Jurkat, Clone E6-1 (cell line): ENCODE measurements at places on chromosomes 1 and 21.

GRCh38 chr1:101136739-101137138 lies 100.1 kb upstream of the S1PR1 start:
- no peak for DNase-seq

- DNase-seq = no peak
Measured at GRCh38 chr1:42587753-42588152, 70.5 kb upstream of the PPIH start.

DNA sequence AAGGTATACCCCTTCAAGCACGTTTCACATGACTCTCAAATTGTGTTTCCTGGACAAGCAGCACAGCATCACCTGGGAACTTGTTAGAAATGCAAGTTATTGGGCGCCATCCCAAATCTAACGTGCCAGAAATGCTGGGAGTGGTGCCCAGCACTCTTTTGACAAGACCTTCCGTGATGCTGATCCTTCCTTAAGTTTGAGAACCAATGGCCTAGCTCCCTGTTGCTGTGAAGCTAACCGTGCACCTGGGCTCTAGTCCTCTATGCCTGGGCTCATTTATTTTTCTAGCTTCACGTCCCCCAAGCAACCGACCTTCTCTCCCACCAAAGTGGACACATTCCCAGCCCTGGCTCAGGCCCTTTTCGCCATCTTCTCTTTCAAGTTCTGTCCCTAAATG lies 4.3 kb downstream of the BEST4 start:
- DNase-seq = no peak

- no peak for DNase-seq
Measured at GRCh38 chr1:175322109-175322508, 129.5 kb upstream of the KIAA0040 start.

- no peak for DNase-seq
Measured at GRCh38 chr1:217040711-217041455, 317.7 kb upstream of the ESRRG start.

- DNase-seq = no peak
Measured at GRCh38 chr1:163144418-163144817, 58.3 kb downstream of the RGS5 start.

- no peak for DNase-seq
Measured at GRCh38 chr1:26121854-26122773, 10.5 kb downstream of the PDIK1L start.

DNA sequence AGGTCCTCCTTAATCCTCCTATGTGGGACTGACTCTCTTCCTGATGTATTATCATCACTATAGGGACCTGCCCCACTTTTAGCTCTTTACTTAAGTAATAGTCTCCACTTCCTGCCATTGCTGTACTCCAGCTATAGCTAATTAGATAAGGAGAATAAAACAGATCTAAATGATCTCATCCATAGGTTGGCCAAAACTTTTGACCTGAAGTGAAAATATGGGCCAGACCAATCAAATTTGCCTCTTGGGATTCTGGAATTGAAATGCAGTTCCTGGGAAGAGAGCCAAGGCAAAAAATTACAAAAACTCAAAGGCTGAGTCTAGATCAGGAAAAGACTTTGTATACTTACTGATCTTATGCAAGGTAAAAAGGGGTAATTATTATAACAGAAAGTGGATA lies 36.1 kb upstream of the PDE4B start:
- no peak for DNase-seq

- DNase-seq = peak; percentile 40
Measured at GRCh38 chr1:45493116-45493697, 2.2 kb upstream of the TESK2 start.

DNA sequence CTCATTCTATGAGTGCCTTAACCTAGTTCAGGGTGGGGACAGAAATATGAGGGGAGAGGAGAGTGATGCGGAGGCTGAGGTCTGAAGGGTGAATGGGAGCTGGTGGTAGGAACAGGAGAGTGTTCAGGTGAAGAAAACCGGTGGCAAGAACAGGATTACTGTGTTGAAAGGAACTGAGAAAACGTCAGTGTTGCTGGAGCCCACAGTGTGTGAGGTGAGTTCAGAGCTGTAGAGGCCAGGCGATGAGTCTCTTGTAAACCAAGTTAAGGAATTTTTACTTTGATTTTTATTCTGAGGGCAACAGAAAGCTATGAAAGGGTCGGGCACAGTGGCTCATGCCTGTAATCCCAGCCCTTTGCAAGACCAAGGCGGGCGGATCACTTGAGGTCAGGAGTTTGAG lies 45.3 kb upstream of the PUM1 start:
- no peak for DNase-seq

DNA sequence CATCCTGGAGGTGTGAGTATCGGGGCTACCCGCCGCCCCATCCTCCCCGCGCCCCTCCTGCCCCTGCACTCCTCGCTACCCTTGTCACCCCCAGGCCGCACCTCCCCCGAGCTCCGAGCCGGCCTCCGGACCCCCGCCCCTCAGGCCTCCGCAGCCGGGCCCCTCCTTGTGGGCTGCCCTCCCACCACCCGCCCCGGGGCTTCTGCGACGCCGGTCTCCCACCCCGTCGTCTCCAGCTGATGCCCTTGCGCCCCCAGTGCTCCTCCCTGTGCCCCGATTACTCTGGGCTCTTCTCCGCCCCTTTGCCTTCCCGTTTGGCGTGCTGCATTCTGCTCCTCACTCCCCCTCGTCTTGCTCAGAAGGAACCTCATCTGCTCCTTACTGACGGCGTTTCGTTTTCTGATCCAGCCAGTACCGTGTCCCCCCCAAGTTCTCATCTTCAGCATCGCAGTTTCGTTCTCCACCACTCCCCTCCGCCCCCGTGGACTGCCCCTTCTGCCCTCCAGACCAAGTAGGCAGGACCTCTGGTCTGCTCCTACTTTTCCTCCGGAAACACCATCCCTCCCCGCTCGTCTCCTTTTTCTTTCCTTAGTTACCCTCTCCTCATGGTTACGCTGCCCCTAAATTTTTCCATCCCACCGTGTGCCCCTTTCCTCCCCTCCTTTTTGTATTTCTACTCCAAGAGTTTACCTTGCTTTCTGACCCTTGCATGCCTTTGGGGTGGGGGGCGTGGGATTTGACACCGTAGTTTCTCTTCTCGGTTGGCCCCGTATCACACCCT lies 841 bp downstream of the SNX27 start:
- DNase-seq = no peak

GRCh38 chr1:196007763-196008162 lies 600.5 kb downstream of the KCNT2 start:
- no peak for DNase-seq

DNA sequence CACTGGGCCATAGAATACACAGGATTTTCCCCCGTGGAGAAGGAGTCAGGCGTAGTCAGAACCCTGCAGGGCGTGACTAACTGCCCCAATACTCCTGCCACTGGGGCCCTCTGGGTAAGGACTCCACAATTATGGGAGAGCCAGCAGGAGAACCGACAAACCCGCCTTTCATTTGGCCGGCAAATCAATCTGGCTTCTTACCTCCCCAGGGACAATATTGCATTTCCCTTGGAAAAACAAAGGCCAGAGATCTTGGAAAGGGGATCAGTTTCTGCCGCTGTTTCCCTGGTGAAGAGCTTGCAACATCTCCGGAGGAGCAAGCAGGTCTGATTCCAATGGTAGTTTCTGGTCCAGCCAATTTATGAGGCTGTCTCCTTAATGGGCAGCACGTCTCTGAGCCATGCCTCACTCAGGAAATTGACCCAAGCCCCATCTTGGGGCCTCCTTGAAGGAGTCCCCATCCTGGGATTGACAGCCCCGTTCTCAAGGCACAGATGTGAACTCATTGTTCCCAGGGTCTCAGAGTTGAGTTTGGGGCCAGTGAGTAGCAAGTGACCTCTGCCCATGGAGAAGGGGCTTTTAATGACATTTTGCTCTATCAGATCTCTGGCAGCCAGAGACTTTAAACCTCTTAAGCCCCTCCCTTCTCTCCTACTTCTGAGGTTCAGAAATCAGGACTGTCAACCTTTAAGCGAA lies 4.3 kb downstream of the TRABD2B start:
- no peak for DNase-seq

- peak; percentile 92 for DNase-seq
Measured at GRCh38 chr21:45152265-45152746, 77.9 kb downstream of the ADARB1 start.

DNA sequence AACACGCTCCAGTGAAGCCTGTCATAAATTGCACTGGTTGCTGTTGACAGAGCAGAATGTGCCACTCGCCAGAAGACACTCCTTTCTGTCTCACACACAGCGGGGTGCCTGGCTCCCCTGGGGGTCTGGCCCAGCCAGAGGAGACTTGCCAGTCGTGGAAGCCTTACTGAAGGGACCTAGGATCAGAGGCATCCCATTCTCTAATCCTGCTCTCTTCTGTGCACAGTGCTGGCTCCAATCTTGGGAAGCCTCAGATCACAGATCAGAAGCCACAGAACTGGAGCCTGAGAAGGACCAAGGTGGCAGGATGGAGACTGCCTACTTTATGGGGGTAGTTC lies 1.4 kb downstream of the SLC9A1 start:
- no peak for DNase-seq

- DNase-seq = no peak
Measured at GRCh38 chr1:247064304-247064703, 14.3 kb downstream of the ZNF670 start.

DNA sequence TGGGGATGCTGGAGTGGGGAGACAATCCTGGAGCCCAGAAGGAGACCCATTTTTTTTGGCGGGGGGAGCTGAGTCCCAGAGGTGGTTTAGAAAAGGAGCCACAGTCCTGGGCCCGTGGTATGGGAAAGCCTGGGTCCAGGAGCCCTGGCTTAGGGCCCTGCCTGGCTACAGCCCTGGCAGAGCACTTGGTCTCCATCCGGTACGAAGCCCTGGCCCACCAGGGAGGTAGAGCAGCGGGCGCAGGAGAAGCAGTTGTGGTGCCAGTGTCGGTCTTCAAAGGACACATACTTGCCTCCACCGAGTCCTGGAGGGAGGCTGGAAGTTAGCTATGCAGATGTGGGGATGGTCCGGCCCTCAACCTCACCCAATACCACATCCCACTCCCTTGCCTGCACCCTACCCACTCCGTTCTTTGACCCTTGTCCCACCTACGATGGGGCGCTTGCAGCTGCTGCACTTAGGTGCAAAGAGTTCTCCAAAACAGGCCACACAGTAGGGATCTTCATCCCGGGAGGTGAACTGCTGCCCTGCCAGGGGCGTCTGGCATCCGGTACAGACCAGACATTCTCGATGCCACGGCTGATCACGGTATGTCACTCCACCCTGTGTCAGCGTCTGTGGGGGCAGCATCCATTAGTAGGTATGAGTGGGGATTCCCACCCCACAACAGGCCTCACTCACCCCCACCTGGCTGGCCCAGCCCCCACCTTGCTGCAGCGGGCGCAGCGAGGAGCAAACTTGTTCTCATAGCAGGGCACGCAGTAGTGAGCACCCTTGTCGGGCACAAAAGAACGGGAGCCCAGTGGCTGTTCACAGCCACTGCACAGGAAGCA lies 7.7 kb upstream of the SF3A3 start:
- no peak for DNase-seq

GRCh38 chr1:26081267-26082019 lies 14.0 kb upstream of the TRIM63 start:
- DNase-seq = no peak

GRCh38 chr1:208855403-208855802 lies 611.2 kb upstream of the PLXNA2 start:
- DNase-seq = no peak

- no peak for DNase-seq
Measured at GRCh38 chr1:17933971-17934370, 173.6 kb upstream of the IGSF21 start.

DNA sequence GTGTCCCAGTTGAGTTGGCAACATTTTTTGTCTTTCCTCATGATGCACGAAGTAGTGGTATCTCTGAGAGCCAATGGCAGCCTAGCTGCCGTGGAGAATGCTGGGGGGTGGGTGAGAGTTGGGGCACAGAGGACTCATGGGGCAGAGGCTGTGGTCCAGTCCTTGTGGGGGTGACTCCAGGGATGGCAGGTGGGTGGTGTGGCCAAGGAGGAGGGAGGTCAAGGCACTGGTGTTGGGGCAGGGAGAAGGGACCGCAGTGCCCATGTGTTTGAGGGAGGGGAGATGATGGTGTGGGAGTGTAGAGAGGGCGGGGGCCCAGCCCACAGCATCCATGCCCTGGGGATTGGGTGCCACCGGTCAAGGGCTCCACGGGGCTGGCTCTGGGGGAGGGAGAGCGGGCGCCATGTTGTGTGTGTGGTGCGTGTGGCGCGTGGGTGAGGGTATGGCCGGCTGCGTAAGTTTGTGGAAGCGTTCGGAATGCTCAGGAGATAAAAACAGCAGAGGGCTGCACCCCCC lies 63.5 kb downstream of the PRKCZ start:
- no peak for DNase-seq

DNA sequence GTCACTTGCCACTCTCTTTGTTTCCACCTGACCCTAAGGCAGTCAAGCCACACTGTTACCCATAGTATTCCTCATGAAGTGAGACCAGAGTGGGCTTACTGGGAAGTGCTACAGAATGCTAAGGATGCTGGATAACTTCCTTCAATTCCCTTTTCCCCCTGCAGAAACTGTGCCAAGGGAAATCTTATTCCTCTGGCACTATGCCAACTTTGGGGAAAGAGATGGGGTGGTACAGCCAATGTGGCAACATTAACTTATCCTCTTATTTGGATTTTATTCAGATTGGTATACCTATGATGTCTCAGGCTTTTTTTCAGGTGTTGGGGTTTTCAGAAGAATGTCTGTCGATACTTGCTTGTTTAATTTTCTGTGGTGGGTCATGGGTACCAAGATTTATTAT lies 599.4 kb upstream of the PBX1 start:
- DNase-seq = no peak

- no peak for DNase-seq
Measured at GRCh38 chr1:155645648-155646047, 35.6 kb downstream of the MSTO1 start.

DNA sequence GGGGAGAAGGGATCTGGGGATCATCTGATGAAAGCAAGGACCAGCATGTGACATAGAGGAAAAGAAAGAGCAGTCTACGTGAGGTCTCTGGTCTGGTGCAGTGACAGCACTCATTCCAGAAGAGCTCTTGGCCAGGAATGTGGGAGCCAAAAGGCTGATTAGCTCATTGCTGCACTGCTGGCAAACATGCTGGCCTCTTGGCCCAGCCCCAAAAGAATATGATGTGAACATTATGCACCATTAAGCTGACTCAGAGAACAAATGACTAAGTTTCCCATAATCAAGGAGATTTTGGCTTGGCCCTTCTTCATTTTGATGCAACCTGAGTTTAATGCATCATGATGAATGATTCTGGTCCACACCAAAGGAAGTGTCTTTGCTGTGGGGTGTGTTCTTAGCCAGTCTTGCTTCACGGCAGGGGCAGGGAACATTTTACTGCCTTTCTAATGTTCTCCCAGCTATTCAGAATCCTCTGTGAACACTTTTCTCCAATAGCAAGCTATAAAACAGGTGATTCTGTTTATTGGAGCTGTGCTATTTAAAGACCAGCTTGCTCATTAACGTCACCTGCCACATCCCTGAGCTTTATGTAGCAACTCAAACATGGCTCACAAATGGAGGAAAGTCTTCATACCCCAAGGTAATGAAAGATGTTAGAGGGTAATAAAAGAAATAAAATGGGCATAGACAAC lies 55.1 kb downstream of the PCBP3 start:
- no peak for DNase-seq

- no peak for DNase-seq
Measured at GRCh38 chr1:225280563-225280962, 147.3 kb downstream of the LBR start.

GRCh38 chr1:204121840-204122555 lies 29.8 kb downstream of the ETNK2 start:
- DNase-seq = no peak

GRCh38 chr1:219500327-219500897 lies 112.5 kb downstream of the ZC3H11B start:
- no peak for DNase-seq
